Cardiac septum (tissue), 1 donor: ENCODE measurements at places on chromosomes 3 and 15. TPM values are rescaled to one million over a fixed set of nuclear protein-coding genes. Genes with fewer than 3 reads are reported as not detected.

Gene MB21D2
- 3.2 TPM for total RNA-seq

Gene MRAS
- 327 TPM for total RNA-seq

DNA sequence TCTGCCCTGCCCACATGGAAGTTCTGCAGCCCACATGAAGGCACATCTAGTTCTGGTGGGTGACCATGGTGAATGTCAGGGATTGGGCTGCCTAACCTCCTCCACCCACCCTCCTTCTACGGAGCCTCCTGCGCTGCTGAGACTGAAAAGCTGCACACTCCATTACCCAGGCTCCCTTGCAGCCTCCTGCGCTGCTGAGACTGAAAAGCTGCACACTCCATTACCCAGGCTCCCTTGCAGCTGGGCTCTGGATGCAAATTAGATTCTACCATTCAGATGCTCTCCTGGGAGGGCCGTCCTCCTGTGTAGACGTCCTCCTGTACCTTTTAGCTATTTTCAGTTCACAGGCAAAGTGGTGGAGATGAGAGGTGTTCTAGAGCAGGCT, 32.1 kb downstream of the POMGNT2 start:
- DNase-seq = no peak

DNA sequence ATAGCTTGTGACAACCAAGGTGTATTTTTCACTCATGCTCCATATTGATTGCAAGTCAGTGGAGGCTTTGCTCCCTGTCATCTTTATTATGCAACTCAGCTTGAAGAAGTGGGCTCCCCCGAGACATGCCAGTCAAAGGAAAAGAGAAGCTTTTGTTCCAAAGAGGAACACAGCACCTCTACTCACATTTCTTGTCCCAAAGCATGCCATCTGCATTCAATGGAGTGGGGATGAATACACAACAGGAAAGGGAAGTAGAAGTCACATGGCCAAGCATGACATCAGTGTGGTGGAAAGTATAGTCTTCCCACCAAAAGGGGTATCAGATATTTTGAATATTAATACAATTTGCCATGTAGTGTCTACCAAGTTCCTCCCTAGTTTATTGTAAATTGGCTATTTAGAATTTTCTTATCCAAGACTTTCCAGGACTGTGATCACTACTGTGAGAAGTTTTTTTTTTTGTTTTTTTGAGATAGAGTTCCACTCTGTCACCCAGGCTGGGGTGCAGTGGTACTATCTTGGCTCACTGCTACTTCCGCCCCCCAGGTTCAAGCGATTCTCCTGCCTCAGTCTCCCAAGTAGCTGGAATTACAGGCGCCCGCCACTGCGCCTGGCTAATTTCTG, 114.5 kb downstream of the GMPS start:
- DNase-seq = no peak

GRCh38 chr3:193554811-193555210, at the start of gene ATP13A4:
ATP13A4 (minus strand) TSS chr3:193554895; CDS start chr3:193554799, 96 bp downstream.
- no peak for DNase-seq

- no peak for DNase-seq
Observed at GRCh38 chr3:136862617-136863322, 762 bp downstream of the NCK1 start.

DNA sequence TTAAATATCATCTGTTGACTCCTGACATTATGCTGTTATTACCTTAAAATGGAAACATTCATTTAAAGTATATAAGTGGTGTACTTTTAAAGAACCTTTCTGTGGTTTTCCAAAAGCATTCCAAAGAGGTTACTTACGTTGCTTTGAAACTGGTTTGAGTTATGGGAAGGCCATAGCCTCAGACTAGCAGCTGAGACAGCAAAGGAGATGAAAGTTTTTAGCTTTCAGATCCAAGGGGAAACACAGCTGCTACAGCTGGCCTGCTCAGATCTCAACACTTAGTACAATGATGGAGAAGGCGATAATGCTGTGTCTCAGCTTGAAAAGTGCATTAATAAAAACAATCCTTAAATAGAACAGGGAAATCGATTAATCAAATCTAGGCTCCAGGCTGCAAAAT, 921.1 kb downstream of the ROBO1 start:
- no peak for DNase-seq

GRCh38 chr3:10950476-10951294, 41.9 kb upstream of the SLC6A1 start:
- DNase-seq = no peak
